Esophagus muscularis mucosa (tissue), 4 donors: ENCODE measurements at places on chromosomes 12 and 14. TPM values are rescaled to one million over a fixed set of nuclear protein-coding genes. Genes with fewer than 3 reads are reported as not detected.

Gene POTEG
- not detected for total RNA-seq

Gene COL2A1
- not detected for total RNA-seq

Gene PARPBP
- total RNA-seq: 0.83 TPM

Gene LRCOL1
- total RNA-seq: not detected

GRCh38 chr12:77256956-77257355 is 191.6 kb upstream of the E2F7 start:
- DNase-seq: no peak
- H3K27ac ChIP-seq: no peak overlapping the region
- H3K4me3 ChIP-seq: no peak overlapping the region
- H3K27me3 ChIP-seq: no peaks in the 10 kb centered on the region
- H3K36me3 ChIP-seq: no peaks in the 10 kb centered on the region

DNA sequence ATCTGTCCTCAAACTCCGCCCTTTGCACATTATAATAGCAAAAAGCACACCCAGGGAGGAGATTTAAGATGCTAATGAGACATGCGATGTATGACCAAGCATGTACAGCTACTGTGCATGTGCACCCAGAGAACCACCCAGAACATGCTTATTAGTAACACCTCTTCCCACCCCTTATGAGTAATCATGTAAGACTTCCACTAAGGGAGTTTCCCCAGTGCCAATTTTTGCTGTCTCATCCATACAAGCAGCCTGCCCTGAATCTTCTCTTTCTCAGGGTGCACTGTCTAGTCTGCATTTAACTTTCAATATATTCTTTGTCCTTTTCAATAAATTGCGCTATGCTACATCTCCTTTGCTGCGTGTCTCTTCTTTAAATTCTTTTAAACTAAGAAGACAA is 830.0 kb upstream of the NOVA1 start:
- no peaks in the 10 kb centered on the region for H3K36me3 ChIP-seq
- no peaks in the 10 kb centered on the region for H3K4me1 ChIP-seq
- DNase-seq: no peak
- H3K27ac ChIP-seq: no peak overlapping the region

- H3K4me1 ChIP-seq: peaks cover 18% of the 10 kb centered on the region
- H3K4me3 ChIP-seq: no peak overlapping the region
- H3K36me3 ChIP-seq: peaks cover 70% of the 10 kb centered on the region
- H3K27me3 ChIP-seq: no peaks in the 10 kb centered on the region
- no peak for DNase-seq
- H3K27ac ChIP-seq: no peak overlapping the region
Measured at GRCh38 chr12:109266106-109266879, 42.8 kb downstream of the FOXN4 start.

DNA sequence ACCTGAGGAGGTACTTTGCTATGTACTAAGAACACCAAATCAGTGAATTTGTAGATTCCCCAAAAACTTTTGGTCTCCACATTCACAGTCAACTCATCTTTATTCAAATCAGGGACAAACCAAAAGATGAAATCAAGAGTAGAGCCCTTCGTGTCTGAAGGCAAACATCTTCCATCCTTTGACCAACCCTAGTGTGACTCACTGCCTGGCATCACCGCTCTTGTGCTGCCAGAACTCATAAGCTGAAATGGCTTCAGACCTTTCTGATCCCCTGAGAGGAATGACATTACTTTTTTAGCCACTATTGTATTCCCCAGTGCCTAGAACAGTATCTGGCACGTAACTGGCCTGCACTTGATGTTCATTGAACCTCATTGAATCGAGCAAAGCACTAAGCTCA is 50.1 kb downstream of the GOLGA5 start:
- H3K4me1 ChIP-seq: no peaks in the 10 kb centered on the region
- no peak for DNase-seq
- no peak overlapping the region for H3K4me3 ChIP-seq
- H3K27ac ChIP-seq: no peak overlapping the region
- H3K36me3 ChIP-seq: peaks cover 26% of the 10 kb centered on the region

DNA sequence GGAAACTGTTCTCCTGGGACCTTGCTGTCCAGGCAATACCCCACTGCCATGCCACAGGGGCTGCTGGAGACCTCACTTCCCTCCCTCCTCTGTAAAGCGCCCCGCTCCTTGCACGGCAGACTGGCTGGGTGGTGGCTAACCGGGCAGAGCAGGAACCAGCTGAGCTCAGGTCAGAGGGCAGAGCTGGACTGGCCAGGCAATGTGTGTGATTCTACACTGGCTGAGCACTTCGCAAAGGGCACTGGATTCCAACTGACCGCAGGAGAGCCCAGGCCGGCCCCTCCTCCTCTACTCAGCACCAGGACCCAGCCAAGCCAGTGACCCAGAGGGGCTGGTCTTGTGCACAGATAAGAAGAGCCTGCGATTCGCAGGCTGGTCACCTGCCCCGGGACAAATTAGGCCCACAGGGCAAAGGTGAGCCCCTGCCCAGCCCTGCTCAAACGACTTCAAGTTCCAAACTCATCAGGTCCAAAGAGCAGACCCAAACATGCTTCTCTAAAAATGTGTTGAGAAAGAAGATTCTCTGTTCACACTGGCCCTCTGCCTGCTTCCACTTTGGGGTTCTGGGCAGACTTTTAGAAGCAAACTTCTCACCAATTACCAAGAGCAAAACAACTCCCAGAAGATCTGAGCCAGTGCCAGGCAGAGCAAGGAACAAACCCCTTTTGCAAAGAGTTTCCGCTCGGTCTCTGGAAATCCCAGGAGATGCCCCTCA is 54.9 kb upstream of the DIO3 start:
- no peaks in the 10 kb centered on the region for H3K36me3 ChIP-seq
- DNase-seq: no peak
- no peak overlapping the region for H3K4me3 ChIP-seq
- H3K27ac ChIP-seq: no peak overlapping the region
- H3K4me1 ChIP-seq: no peaks in the 10 kb centered on the region
- H3K27me3 ChIP-seq: no peaks in the 10 kb centered on the region

DNA sequence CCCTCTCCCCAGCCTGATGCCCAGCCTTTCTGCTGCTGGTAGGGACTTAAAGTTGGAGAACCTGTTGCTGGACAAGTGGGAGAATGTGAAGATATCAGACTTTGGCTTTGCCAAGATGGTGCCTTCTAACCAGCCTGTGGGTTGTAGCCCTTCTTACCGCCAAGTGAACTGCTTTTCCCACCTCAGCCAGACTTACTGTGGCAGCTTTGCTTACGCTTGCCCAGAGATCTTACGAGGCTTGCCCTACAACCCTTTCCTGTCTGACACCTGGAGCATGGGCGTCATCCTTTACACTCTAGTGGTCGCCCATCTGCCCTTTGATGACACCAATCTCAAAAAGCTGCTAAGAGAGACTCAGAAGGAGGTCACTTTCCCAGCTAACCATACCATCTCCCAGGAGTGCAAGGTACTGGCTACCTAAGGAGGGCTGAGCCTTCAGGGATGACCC is 1.6 kb downstream of the TSSK4 start:
- H3K36me3 ChIP-seq: peaks cover 90% of the 10 kb centered on the region
- no peak overlapping the region for H3K4me3 ChIP-seq
- no peaks in the 10 kb centered on the region for H3K27me3 ChIP-seq
- H3K27ac ChIP-seq: no peak overlapping the region

DNA sequence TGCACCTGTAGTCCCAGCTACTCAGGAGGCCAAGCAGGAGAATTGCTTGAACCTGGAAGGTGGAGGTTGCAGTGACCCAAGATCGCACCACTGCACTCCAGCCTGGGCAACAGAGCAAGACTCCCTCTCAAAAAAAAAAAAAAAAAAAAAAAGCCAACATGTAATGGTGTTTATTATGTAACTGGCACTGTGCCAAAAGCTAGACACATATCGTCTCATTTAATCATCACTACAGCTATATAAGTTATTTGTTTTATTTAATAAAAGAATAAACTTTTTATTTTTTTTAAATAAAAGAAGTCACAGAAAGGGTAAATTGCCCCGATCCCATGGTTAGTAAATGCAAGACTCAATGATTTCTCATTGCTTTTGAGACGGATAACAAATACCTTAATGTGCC is 76.9 kb downstream of the PTCSC3 start:
- H3K36me3 ChIP-seq: no peaks in the 10 kb centered on the region
- DNase-seq: no peak
- no peak overlapping the region for H3K4me3 ChIP-seq
- H3K27me3 ChIP-seq: no peaks in the 10 kb centered on the region
- no peak overlapping the region for H3K27ac ChIP-seq
- no peaks in the 10 kb centered on the region for H3K4me1 ChIP-seq

DNA sequence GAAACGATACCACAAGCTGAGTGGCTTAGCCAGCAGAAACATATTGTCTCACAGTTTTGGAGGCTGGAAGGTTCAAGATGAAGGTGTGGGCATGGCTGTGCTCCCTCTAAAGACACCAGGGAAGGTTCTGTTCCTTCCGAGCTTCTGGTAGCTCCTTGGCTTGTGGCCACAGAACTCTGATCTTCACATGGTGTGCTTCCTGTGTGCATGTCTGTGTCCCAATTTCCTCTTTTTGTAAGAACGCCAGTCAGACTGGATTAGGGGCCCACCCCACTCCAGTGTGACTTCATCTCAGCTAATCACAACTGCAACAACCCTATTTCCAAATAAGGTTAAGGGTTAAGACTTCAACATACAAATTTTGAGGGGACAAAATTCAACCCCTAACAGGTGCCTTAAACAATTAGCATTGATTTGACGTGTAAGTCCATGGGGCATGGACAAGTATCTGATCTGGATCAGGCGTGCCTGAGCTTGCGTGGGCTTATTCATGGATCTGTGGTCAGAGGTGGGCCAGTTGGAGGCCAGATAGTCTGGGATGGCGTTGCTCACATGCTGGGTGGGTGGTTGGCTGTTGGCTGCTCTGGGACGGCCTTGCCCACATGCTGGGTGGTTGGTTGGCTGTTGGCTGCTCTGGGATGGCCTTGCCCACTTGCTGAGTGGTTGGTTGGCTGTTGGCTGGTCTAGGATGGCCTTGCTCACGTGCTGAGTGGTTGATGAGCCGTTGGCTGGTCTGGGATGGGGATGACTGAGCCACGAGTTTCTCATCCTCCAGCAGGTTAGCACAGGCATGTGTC is 88.5 kb downstream of the LGMN start:
- DNase-seq: no peak
- no peaks in the 10 kb centered on the region for H3K27me3 ChIP-seq
- peaks cover 51% of the 10 kb centered on the region for H3K36me3 ChIP-seq
- no peak overlapping the region for H3K4me3 ChIP-seq
- H3K4me1 ChIP-seq: peaks cover 24% of the 10 kb centered on the region
